Adrenal gland (tissue), 19 donors: ENCODE measurements at places on chromosomes 11 and 22.

DNA sequence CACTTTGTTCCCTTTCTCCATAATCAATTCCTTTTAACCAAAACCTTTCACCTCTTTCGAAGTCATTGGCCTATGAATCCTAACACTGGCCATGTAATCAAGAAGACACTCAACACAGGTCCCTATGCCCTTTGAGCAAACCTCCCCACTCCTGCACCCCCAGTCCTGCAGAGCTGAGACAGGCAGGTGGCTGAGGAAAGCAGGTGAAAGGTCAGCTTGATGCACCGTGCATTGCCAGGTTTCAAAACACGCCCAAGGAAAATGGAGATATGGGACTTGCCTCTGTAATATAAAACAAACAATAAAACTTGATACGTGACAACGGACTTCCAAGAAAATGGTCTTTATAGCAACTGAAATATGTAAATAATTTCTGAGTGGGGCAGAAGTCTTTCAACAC lies 10.6 kb downstream of the CPT1A start:
- no peak for DNase-seq

DNA sequence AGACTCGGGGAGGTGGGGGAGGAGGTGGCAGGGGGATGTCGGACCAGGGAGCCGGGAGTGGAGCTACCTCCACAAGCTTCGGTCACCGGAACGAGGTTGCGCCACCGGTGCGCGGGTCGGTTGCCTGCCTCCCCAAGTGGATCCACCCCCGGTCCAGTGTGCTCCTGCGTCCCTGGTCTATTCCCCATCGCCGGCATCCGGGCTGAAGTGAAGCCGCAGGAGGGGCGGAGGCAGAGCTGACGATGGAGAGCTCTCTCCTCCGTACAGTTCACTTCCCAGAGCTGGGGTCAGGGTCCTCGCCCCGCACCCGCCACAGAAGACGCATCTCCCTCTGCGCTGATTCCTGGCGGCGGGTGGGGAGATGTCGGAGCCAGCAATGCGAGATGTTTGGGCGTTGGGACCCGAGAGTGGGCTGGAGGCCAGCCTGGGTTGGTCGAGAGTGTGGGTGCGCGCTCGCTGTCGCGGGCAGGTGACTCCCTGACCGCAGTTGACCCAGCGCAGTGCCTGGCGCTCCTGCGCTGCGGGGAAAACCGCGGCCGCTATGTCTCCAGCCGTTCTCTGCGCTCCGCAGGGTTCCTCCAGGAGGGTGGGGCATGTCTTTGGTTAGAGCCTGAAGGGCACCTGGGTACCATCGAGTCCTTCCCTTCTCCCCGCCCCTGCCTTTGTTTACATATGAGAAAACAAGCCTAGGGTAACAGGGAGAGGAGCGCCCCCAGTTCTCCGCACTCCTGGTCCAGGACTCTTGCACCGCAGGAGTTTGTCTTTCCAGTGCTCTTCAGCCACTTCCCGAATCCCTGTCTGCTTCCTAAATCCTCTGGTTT lies 1.7 kb downstream of the C11orf96 start:
- peak; percentile 61 for DNase-seq

- no peak for DNase-seq
Measured at GRCh38 chr11:69904974-69905535, 85.8 kb upstream of the FGF3 start.

- no peak for DNase-seq
Measured at GRCh38 chr11:10920205-10920604, 62.4 kb upstream of the ZBED5 start.

GRCh38 chr11:22130462-22131053 lies 62.3 kb upstream of the ANO5 start:
- DNase-seq = no peak

GRCh38 chr11:113384551-113384950 lies 3.0 kb upstream of the ANKK1 start:
- no peak for DNase-seq

GRCh38 chr11:2223153-2223794 lies 47.1 kb downstream of the ASCL2 start:
- no peak for DNase-seq

DNA sequence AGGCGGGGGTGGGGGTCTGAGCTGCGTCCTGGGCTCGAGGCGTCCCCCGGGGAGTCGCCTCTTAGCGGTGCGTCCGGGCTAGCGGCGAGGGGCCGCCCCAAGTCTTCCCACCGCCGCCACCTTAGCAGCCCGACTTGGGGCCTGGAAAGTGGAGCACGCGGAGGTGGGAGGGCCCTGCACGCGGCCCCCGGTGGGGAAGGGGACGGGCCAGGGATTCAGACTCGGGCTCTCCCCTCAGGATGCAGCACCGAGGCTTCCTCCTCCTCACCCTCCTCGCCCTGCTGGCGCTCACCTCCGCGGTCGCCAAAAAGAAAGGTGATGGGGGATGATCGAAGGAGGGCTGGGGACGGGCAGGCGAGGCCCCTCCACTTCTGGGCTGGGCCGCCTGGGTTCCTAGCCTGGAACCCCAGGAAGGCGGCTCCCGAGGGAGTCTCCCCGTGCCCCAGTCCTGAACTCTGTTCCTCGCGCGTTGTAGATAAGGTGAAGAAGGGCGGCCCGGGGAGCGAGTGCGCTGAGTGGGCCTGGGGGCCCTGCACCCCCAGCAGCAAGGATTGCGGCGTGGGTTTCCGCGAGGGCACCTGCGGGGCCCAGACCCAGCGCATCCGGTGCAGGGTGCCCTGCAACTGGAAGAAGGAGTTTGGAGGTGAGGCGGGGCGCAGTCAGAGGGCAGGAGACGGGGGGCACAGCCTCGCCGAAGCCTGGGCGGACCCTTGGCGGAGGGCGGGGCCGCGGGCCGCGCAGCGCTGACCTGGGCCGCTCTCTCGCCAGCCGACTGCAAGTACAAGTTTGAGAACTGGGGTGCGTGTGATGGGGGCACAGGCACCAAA lies 563 bp downstream of the MDK start:
- no peak for DNase-seq

DNA sequence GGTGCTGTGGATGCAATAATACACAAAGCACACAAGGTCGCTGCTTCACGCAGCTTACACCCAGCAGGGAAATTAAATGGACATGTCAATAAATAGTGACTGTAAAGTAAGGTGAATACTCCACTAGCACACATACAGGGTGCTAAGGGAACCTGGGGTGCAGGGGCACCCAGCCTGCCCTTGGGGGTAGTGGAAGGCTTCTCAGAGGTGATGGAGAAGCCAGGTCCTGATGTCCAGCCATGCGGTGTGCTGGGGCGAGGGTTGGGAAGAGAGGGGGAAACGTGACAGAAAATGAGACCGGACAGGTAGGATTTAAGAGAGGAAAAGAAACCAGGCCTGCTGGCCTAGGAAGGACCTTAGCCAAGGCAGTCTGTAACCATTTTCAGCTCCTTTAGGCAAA lies 200.5 kb downstream of the GRIK4 start:
- peak; percentile 29 for DNase-seq

DNA sequence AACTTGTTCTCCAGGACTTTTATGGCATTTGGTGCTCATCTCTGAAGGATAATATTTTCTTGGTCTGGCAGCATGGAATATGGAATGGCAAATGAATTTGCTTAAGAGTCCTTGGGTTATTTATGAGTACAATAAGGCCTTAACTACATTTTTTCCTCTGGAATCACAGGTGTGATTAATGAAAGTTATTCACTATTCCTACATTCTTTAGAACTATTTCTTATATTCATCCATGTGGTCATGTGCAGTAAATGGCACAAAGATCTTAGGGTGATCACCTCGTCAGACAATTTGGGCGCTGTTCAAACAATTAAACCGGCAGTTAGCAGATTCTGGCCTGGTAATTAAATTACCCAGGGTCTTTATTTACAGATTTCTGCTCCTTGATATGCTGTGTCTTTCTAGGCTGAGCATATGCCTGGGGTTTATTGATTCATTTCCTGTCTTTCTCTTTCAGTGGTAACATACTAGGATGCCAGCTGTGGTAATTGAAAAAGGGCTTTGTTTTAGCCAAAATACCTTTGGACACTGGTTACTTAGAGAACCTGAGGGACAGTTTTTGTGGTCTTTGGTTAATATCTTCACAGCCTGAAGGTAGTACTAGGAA lies 31.6 kb downstream of the SIK2 start:
- DNase-seq = no peak

- DNase-seq = no peak
Measured at GRCh38 chr11:13140028-13140870, 131.1 kb downstream of the RASSF10 start.

DNA sequence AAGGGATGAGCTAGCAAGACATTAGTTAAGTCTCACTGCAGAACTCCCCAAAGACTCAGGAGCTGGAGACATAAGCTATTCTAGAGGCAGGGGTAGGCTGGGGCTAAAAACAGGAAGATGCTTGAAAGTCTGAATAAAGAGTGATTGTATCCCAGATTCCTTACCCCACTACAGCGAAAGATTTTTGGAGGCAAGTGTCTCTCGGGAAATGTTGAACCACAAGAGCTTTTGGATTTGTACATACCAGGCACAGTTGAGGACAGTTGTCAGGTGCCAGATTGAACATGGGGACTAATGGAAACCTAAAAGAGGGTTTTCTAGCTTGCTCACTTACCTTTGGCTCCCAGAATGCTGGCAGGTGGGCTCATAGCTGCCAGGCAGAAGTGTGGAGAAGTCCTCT lies 43.5 kb upstream of the OR9Q1 start:
- no peak for DNase-seq

GRCh38 chr11:77144196-77144856 lies 16.3 kb downstream of the MYO7A start:
- no peak for DNase-seq

GRCh38 chr11:4393209-4393857 lies at the start of gene TRIM21:
TSS of gene TRIM21 (minus strand) at chr11:4393702. CDS start at chr11:4390409, 3,293 bp downstream.
- peak; percentile 86 for DNase-seq

GRCh38 chr11:65646958-65647701 lies 9.2 kb downstream of the SIPA1 start:
- peak; percentile 85 for DNase-seq

DNA sequence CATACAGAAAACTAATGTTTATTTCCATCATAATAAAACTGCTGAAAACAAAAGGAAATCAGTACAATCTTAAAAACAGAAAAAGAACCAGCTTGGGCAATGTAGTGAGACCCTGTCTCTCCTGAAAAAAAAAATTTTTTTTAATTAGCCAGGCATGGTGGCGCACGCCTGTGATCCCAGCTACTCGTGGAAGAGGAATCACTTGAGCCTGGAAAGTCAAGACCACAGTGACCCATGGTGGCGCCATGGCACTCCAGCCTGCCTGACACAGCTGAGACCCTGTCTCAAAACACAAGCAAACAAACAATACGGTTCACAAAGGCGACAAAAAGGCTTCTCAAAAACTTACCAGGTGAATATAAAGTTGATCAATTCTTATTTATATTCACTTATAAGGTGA lies 289.7 kb downstream of the BRD1 start:
- no peak for DNase-seq

DNA sequence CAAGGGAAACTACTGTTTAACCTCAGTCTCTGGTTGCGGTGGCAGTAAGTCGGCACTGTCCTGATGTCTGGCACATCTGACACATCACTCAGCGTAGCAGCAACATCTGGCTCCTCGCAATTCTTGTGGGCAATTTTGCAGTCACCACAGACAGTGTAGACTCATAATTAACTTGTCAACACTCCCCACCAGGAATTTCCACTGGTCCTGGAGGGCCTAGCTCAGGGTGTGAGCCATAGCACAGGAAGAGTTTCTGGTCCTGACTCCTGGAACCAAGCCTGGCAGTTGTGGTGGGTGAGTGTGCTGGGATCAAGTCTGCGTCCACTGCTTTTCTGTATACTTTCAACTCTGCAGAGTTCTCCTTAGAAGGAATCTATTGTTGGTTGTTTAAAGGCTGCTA lies 209.7 kb downstream of the SNX19 start:
- DNase-seq = no peak

- DNase-seq = no peak
Measured at GRCh38 chr22:36528341-36528740, 625 bp downstream of the EIF3D start.

- DNase-seq = no peak
Measured at GRCh38 chr22:30978304-30978962, 9.4 kb downstream of the TUG1 start.

DNA sequence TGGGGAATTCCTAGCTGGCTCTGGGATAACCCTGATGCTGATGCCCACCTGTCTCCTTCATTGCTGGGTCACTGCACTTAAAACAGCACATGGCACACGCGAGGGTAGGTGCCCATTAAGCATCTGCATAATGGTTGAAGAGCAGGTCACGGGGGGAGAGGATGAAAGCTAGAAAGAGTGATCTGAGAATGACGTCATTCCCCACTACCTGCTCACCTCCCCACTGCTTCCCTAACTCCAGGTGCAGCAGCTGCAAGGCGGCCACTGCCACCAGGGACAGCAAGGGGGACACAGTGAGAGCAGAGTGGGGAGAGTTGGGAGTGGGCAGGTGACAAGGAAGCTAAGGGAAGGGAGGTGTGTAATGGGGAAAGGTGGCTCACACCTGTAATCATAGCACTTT lies 27.0 kb downstream of the ADA2 start:
- no peak for DNase-seq

GRCh38 chr11:76266286-76267100 lies 60.2 kb upstream of the WNT11 start:
- peak; percentile 70 for DNase-seq

GRCh38 chr11:65588199-65589054 lies 7.2 kb downstream of the KCNK7 start:
- peak; percentile 84 for DNase-seq

DNA sequence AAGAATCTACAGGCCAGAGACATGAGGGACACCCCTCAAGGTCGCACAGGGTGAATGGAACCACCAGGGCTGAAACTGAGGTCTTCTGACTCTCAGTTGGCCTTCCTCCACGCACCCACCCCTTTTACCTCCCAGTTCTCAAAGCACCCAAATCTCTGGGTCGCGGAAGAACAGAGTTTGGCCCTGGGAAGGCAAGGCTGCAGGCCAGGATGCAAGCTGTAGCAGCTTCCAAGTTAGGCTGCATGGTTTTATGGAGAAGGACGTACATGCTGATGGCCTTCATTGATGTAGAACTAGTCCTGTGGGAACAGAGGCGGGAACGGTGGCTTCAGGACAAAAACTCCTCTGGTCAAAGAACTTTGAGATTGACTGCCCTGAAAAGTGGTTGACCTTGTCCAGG lies 143.5 kb upstream of the B3GAT1 start:
- DNase-seq = peak; percentile 21

DNA sequence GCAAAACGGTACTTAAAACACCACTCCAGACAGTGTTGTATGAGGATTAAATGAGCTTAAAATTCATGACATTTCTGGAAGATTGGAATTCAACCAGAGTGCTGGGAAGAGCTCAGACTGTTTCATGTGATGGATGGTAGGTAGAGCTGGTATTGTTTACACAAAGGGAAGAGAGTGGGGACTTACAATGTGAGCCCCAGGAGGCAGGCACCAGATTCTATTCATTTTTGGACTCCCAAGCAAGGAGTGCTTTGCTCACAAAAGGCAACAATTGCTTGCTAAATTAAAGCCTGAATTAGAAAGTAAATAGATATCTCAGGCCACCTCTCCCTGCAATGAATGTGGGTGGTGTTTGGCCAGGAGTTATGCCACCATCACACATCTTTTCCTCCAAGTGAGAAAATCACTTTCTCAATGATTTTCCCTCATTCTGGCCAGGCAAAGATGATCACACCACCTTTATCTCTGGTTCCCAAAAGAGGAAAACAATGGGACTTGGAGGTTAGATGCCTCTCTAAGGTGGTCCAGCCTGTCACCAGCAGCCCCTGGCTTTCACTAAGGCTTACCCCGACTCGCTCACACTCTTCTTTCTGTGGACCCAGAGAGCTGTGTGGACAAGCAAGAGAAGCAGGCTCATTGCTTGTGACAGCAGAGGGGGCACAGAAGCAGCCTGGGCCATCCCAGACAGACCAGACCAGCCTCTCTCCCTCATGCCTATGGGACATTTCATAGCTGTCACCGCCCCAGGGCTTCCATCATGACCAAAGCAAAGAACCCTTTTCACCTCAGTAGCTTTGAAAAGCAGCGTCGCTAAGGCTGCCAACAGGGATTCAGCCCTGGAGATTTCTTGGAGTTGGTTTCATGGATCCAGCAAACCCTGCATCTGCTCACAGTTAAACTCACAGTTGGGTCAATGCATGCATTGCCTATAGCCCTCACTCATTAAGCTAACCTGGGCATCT lies 63.5 kb upstream of the DRD2 start:
- no peak for DNase-seq
